ENCODE measurements at places on chromosomes 7 and 10.

DNA sequence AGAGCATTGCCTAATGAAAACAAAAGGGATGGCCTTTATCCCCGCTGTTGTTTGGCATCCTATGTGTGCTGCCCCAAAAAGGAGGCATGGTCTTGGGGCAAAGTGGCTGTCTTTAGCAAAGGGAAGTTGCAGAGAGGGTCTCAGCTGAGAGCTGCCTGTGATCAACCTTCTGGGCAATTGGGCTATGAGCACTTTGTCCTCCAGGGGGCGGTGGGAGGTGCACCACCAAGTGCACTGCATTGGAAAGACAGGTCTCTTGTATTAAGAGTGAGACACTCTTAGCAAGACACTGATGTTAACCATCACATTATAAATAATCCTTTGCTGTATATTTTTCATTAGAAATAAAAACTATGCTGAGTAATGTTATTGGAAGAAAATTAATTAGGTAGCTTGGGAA is 314.8 kb downstream of the POM121L12 start:
- no peak for DNase-seq

GRCh38 chr10:90417029-90417428 is 440.8 kb downstream of the HTR7 start:
- DNase-seq: peak; percentile 82

GRCh38 chr7:18401757-18402156 is 93.8 kb upstream of the HDAC9 start:
- DNase-seq: no peak

DNA sequence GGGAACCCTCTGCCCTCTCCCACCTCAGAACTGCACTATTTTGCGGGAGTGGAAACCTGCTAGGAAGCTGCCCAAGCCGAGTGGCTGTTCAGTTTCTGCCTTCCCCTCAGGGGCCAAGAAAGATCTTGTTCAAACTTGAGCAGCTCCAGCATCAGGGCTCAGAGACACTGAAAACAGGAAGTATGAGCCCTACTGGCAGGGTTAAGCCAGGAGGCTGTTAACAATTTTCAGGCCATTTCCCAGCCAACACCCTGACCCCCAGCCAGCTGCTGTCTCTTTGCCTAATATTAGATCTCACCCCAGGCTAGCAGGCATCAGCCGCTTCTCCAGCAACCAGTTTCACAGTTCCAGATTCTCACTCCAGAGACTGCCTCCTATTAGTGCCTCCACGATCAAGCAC is 9.2 kb downstream of the PLAU start:
- no peak for DNase-seq

DNA sequence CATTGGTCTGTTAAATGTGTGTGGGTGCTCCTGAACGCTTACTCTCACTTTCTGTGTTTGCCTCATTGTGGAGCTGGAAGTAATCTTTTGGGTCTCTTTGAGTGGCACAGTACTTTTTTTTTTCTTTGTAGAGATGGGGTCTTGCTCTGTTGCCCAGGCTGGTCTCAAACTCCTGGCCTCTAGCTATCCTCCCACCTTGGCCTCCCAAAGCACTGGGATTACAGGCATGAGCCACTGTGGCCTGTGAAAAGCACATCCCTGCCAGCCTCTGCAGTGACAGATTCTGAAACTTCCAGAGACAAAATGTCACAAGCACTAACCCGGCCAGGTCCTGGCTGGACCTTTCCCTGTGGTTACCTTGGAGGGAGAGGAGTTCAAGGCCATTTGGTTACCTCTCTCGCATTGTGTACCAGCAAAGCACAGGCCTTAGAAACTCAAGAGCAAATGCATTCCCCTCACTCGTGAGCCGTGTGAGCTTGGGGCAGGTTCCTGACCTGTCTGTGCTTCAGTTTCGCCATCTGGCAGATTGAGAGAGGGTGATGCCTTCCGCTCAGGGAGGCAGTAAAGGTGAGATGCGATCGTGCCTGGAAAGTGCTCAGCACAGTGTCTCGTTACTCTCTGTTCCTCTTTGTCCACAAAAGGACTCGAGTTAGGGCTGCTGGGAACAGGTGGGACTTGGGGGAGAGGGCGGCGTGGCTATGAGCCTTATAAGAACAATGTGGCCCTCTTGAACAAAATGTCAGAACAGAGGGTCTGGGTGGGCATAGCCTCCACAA is 72.6 kb upstream of the SEPHS1 start:
- DNase-seq: no peak

DNA sequence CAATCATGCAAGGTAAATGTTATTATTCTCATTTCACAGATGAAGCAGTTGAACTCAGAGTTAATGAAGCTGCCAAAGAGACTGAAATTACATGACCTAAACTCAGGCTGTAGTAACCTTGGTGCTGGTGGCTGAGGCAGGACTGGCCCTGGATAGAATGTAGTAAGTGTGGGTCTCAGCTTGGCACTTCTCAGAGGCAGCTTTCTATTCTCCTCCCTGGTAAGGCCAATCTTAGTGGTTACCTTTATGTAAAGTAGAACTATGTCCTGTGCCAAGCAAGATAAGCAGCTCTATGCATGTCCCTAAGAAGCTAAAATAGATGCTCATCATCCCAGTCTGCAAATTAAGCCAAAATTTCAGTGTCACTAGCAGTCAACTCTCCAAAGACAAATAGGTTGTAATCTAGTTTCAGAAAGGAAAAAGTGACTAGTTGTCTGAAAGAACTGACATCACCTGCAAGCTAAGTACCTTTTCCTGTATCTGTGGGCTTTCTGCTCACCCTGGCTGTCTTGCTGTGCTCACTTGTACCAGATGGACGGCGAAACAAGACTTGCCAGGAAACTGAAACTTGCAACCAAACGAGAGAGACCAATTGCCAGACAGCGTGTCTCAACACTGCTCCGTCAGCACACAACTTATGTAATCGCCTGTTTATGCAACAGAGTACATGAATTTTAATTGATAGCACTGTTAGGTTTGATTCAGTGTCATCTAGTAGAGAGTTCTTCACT is 43.7 kb downstream of the CH25H start:
- DNase-seq: no peak

DNA sequence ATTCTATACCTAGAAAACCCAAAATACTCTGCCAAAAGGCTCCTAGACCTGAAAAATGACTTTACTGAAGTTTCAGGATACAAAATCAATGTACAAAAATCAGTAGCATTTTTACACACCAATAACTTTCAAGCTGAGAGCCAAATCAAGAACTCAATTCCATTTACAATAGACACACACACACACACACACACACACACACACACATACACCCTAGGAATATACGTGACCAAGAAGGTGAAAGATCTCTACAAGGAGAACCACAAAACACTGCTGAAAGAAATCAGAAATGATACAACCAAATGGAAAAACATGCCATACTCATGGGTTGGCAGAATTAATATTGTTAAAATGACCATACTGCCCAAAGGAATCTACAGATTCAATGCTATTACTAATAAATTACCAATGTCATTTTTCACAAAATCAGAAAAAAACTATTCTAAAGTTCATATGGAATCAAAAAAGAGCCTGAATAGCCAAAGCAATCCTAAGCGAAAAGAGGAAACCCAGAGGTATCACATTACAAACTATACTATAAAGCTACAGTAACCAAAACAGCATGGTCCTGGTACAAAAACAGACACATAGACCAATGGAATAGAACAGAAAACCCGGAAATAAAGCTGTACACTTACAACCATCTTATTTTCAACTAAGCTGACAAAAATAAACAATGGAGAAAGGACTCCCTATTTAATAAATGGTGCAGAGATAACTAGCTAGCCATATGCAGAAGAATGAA is 122.0 kb downstream of the MICU1 start:
- no peak for DNase-seq

DNA sequence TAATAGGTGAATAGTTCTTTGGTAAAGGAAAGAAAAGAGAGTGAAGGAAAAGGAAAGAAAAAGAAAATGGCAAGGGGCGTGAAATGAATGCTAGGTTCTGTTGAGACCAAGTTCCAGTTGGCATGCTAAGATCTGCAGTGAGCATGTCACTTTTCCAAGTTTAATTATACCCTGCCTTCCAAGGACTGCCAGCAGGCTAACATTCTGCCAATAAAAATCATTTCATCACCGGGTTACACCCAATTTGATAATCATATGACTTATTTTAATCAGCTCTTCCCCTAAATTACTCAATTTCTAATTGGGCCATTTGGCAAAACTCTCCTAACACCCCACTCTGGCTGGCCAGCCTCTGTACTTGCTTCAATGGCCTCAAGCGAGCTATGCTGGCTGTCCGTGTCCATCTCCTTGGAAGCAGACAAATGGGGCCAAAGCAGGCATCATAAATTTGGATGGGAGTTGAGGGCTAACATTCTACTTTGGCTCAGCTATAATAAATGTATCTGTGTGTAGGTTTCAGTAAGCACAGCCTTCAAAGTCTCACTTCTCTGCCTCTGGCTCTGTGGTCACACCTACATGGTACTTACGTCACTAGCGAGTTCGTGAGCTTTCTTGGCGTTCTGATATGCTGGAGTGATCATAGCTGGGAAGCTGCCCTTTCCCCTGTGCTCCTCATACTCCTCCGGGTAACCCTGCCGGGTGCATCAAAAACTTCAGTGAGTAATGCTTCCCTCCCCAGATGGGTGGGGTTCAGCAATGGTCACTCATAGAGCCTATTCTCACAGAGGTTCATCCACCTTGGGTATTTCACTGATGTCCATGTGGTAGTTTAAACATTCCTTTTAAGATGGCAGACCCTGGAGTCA is 17.3 kb downstream of the NRAP start:
- no peak for DNase-seq

DNA sequence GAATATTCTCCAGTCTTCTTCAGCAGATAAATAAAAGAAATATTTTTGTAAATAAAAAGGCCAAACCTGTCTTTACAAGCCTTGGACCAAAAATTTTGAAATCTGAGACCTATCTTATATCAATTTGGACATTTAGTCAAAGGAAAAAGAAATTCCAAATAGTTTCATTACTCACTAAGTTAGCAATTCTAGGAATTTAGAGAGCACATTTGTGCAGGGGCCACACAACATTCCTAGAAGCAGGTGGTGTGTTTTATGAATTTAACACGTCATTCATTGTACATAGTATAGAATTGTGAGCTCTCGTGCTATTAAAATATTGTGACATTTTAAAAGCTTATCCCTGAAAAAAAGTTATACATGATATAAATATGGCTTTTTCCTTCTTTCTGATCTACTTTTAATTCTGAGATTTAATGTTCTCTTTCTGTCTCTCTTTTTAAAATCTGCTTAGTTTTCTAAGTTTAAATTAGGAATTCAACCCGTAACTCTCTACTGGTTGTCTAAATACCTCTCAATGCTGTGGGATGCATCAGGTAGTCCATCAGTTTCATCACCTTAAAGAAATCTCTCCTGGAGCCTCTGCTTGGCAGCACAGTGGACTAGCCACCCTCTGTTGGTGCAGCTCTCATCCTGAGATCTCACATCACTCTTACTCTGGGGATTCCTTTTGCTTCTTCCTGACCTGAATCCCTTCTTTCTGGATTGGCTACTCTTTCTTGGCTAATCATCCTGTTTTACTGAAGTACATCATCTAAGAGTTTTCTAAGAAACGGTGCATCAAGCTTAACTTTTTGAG is 124.5 kb downstream of the SEMA3E start:
- DNase-seq: peak; percentile 52

DNA sequence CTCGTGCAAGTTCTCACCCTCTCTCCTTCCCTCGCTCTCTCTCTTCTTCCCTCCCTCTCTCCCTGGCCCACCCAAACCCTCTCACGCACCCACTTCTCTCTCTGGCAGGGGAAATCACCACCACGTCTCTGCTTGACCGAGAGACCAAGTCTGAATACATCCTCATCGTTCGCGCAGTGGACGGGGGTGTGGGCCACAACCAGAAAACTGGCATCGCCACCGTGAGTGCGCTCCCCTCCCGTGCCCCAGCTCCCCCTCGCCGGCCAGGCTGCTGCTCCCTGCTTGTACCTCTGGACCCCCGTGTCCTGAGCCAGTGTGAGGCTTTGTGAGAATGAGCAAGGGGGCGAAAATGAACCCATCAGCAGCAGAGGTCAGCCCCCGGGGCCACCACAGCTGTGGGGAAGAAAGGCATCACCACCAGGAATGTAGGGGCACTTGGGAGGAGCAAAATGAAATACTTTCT is 25.5 kb downstream of the C10orf105 start:
- DNase-seq: no peak

DNA sequence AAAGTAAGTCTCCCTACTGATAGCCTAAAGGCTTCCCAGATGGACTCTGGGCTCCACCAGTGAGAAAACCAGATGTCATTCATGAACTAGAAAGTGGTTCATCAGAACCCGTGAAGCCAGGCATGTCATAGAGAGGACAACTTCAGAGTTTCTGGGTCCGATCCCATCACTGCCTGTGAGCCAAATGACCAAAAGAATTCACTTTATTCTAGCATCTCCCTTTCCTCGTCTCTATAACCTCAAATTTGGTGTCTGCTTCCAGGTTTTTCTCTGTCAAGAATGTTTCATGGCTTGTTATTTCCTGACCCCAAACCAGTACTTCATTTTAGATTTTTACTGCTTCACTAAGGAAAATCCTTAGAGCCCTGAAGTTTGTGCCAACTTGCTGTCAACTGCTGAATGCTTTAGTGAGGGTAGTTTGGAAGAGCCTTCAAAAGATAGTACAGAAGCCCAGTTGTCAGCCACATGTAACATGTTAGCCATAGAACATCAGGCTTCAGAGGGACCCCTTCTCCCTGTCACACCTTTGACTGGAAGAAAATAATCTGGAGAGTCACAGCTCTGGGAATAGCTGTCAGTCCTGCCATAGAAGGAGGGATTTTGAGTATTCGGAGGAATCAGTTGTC is 34.0 kb downstream of the ITGB8 start:
- DNase-seq: no peak

GRCh38 chr7:90551036-90551435 is 45.1 kb upstream of the CDK14 start:
- DNase-seq: no peak

GRCh38 chr7:5177060-5177459 is 13.0 kb upstream of the WIPI2 start:
- DNase-seq: peak; percentile 78

DNA sequence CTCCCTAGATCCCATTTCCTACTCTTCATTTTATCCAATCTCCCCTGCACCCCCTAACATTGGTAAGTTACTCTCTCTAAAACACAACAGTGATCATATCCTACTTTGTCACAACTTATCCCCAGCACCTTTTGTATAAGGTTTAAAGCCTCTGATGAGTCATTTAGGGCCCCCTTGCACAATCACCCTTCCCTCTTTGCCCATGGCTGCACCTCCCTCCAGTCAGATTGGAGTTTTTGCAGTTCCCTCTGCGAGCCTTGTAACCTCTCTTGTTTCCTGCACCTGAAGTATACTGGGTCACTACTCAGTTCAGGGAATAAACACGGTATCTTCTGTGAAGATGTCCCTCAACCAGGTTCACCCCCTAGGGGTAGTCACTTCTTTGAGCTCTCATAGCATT is 55.9 kb upstream of the ADRB1 start:
- no peak for DNase-seq

GRCh38 chr7:55556031-55556430 is 16.3 kb downstream of the VOPP1 start:
- DNase-seq: no peak

Measured in astrocyte (in vitro differentiated cells and primary cell).